Activated T-cell treated with anti-CD3 and anti-CD28 coated beads for 48 hours (primary cell): ENCODE measurements at places on chromosomes 2 and 18.

GRCh38 chr2:95757988-95758387 lies 166.2 kb downstream of the TRIM43 start:
- no peak for DNase-seq

DNA sequence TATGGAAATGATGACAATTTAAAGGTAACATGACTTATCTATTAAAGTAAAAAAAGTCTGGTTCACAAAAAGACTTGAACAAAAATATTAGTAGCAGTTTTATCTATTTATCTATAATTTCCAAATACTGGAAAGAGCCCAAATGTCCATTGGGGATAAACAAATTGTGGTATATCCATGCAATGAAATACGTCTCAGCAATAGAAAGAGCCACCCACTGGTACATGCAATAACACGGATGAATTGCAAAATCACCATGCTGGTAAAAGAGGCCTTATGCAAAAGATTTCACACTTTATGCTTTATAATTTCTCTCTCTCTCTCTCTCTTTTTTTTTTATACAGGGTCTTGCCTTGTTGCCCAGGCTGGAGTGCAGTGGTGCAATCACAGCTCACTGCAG lies 91.4 kb upstream of the ASAP2 start:
- DNase-seq = no peak

DNA sequence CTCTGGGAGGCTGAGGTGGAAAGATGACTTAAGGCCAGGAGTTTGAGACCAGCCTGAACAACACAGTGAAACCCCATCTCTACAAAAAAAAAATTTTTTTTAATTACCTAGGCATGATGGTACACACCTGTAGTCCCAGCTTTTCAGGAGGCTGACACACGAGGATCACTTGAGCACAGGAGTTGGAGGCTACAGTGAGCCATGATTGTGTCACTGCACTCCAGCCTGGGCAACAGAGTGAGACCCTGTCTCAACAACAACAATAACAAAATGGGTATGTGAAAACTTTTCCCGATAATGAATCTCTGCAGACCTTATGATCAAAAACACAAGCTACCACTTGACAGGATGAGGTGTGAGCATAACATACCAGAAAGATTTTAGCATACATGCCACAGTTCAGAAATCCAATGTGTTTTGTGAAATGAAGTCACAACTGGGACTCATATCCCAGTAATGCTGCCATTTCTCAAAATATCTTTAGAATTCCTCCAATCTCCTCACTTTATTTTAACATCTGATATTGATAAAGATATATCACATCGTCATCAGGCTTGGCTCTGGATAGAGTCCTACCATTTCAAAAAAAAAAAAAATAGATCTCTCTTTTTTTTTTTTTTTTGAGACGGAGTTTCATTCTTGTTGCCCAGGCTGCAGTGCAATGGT lies 74.0 kb upstream of the PELI1 start:
- DNase-seq = no peak

- no peak for DNase-seq
Observed at GRCh38 chr2:194253528-194254259, 1403.3 kb upstream of the SLC39A10 start.

GRCh38 chr2:100270381-100271146 lies 51.7 kb downstream of the LONRF2 start:
- no peak for DNase-seq

DNA sequence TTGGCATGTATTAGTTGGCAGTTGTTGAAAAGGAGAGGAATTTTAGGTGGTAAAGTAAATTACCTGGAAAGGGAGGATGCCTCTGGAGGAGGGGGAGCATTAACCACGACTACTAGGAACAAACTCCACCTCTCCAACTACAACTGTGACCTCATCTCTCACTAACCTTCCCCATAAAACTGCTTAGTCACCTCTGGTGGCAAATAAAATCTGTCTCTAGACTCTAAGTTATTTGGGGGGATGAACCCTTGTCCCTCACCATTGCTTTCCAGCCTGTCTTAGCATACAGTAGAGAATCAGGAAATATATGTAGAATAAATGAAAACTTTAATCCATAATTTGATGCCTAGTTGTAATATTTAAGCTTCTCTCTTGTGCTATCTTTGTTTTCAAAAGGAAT lies 27.6 kb upstream of the MYO1B start:
- no peak for DNase-seq

GRCh38 chr2:240198226-240198625 lies 57.8 kb upstream of the OTOS start:
- no peak for DNase-seq

DNA sequence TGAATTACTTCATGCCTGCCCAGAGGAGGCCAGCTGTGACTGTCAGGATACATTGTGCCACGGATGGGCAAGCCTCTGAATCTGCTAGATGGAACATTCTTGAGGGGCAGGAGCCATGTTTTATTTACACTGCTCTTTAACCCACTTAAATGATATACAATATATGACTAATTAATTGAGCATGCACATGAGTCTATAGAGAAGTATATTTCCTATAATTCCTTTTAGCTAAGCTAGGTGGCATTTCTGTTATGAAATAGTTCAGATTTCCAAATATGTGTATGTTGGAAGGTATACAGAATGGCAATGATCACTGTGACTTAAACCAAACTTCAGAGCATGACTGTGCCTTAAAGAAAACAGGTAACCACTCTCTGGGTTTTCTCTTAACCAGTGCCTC lies 131.7 kb downstream of the RAB3GAP1 start:
- no peak for DNase-seq

GRCh38 chr2:43212931-43213330 lies 13.5 kb downstream of the ZFP36L2 start:
- no peak for DNase-seq

- no peak for DNase-seq
Observed at GRCh38 chr2:1731963-1732768, 12.1 kb downstream of the PXDN start.

DNA sequence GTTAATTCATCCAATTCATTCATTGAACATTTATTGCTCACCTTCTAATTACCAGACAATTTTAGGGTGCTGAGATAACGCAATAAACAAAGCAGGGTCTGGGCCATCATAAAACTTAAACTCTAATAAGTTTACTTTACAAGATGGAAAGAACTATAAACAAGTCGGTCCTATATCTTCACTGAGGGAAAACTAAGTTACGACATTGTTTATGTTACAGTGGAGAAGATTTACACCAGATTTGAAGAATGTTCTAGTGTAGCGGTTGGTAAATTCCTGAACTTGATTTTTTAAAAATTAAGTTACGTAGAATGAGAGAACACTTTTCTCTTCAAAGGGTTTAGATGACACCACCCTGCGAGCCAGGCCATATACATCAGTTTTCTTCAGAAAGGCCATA lies 20.7 kb upstream of the FRZB start:
- DNase-seq = no peak

- DNase-seq = no peak
Observed at GRCh38 chr2:215808194-215808593, 205.2 kb downstream of the MREG start.

GRCh38 chr2:69964353-69964841 lies 3.0 kb upstream of the ASPRV1 start:
- no peak for DNase-seq

- DNase-seq = no peak
Observed at GRCh38 chr18:72991379-72991778, 123.6 kb upstream of the NETO1 start.

GRCh38 chr2:3312576-3313345 lies 64.9 kb downstream of the EIPR1 start:
- no peak for DNase-seq

GRCh38 chr2:240811346-240812300 lies 8.4 kb downstream of the KIF1A start:
- DNase-seq = no peak

DNA sequence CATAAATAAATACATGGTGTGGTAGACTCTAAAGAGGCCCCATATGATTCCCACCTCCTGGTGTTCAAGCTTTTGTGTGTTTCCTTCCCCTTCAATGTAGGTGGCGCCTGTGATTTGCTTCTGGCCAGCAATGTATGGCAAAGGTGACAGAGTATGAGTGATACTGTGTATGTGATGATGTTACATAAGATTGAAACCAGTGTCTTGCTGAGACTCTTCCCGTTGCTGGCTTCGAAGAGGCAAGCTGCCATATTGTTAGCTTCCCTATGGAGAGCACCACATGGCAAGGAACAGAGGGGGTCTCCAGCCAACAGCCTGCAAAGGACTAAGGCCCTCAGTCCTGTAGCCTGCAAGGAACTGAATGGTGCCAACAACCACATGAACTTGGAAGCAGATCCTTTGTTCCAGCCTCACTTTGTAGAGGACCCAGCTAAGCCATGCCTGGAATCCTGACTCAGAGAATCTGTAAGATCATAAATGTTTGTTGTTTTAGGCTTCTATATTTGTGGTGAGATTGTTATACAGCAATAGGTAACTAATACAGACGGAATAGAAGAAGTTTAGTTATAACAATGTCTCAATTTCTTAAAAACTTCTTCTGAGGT lies 1.7 kb upstream of the SMAD4 start:
- no peak for DNase-seq

DNA sequence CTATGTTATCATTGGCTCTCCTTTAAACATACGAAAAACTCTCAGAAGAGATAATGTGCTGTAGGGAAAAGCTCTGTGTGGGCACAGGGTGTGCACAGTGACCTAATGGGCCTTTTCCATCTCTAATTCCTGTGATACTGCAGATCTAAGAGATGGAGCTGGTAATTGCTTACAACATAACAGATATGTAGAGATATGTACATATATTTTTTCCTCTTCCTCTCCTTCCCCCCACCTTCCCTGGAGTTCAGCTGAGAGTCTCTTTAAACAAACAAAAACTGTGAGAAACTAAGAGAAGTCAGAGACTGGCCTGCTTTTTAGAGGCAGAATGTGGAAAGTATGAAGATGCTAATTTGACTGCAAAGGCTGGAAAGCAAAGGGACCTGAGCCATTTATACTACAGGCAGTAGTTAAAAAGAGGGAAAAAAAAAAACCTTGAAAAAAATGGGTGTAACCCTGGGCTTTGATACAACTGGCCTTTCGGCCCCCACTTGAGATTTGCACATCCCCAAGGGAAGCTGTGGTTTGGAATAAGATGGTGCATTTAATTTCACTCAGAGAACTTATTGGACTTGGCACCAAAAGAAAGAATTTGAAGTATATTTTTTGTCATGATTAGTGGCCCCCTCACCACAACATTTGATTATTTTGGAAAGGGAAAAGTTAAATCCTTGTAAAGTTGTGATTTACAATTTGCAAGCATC lies 502.2 kb upstream of the ZEB2 start:
- DNase-seq = no peak

DNA sequence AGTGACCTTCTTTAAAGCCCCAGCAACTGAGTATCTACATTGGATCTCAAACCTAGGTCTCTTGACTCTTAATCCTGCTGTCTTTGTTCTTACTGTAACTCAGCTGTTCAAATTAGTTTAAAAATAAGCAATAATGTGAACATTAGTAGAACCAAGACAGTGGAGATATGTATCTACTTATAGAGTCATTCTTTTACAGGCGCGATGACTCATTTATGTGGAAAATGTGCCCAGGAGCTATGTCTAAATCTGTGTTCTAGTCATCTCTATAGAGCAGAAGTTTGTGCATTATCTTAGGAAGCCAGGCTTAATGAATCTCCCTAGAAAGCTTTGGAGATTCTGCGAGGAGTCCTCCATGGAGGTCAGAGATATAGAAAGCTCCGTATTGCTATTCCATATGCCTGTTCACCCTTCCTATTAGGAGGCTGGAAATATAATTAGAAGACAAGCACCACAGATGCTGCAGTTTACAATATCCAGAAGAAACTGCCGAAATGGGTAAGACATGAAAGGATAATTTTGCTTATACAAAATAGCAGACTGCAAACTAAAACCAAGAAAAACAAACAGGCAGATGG lies 211.6 kb downstream of the TRIB2 start:
- peak; percentile 15 for DNase-seq

- no peak for DNase-seq
Observed at GRCh38 chr18:44819944-44820510, 139.3 kb downstream of the SETBP1 start.

- no peak for DNase-seq
Observed at GRCh38 chr2:149814049-149814448, 226.5 kb upstream of the MMADHC start.

DNA sequence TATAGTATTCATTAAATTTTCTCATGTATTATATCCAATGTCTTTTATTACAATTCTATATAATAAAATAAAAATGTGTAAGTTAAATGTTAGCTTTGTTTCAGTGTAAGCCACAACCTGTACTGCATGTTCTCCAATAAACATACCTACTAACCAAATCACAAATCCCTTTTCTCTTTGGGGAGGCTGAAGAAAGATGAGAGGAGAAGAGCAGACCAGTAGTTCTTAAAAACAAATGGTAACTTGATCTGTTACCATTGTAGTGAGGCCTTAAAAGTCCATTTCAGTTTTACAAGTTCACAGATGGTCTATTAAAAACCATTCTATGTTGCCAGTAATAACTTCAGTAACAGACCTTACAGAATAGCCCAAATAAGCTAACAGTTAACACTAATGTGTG lies 100.5 kb downstream of the SOS1 start:
- DNase-seq = no peak

GRCh38 chr2:31531101-31531500 lies 49.6 kb downstream of the SRD5A2 start:
- DNase-seq = no peak

- DNase-seq = no peak
Observed at GRCh38 chr18:27600245-27600644, 415.1 kb upstream of the CHST9 start.

DNA sequence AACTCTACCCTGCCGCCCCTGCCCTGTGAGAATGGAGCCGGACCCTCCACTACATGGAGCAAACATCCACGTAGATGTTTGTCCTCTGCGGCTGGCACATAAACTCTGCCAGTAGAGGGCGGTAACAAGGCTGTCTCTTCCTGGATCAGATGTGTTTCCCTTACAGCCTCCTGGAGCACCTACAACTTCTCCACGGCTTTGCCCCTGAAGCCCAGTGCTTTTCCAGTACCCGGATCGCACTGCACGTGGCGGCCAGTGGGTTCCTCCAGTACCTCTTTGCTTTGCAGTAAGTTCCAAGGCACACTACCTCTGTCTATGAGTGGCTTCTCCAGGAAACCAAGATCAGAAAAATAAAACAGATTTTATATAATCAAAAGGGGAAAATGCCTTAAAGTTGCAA lies 651.3 kb downstream of the DCDC2C start:
- no peak for DNase-seq

DNA sequence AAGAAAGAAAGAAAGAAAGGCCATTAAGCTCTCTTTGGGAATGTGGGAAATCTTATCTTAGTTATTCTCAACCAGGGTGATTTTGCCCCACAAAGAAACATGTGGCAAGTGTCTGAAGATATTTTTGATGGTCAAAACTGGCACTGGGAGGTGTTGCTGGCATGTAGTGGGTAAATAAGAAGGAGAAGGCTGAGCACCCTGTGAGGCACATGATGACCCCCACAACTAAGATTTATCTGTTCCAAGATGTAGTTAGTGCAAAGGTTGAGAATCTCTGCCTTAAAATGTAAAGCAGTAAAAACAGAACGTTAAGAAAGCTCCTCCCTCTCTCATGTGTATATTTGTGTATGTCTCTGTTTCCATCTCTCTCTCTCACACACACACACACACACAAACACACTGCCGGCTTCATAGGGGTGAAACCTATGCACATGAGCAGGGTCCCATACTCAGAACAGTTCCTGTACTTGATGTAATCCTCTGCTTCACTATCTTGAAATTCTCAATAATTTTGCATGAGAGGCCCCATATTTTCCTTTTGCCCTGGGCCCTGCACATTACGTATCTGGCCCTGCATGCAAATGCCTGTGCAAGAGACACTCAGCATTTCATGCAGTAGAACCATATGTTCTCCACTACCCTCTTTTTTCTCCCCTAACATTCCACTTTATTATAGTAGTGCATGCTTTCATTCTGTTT lies 94.3 kb downstream of the MREG start:
- no peak for DNase-seq
